ENCODE measurements at places on chromosomes 13 and 19.
A peak's percentile ranks its signal among the peaks of the same experiment; 100 is the strongest.

DNA sequence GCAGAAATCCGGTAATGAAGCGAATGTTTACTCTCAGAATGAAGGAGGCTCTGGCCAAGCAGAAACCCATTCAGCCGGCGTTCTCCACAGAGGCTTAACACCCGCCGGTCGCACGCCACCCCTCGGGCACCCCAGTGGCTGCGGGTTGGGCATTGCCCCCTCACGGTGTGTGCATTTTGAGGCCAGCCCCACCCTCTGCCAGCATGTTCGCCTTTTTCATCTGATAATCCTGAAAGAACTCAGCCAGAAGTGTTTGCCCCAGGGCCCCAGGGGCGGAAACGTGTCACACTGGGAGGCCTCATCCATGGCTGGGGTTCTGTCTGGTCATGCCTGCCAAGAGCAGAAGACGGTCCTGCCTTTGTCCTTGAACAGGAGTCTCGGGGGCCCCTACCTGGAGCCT is 34.2 kb downstream of the COMP start:
- no peak for DNase-seq

- DNase-seq: peak; percentile 40
Measured at GRCh38 chr13:45086484-45086883, 33.8 kb upstream of the GTF2F2 start.

GRCh38 chr19:611481-611868 is 21.8 kb downstream of the HCN2 start:
- peak; percentile 26 for DNase-seq

- no peak for DNase-seq
Measured at GRCh38 chr13:43171489-43171888, 148.1 kb downstream of the DNAJC15 start.

GRCh38 chr19:51693260-51693659 is at the start of gene SPACA6:
TSS of gene SPACA6 (plus strand) at chr19:51693330. CDS start at chr19:51693527, 197 bp downstream.
- DNase-seq: no peak

DNA sequence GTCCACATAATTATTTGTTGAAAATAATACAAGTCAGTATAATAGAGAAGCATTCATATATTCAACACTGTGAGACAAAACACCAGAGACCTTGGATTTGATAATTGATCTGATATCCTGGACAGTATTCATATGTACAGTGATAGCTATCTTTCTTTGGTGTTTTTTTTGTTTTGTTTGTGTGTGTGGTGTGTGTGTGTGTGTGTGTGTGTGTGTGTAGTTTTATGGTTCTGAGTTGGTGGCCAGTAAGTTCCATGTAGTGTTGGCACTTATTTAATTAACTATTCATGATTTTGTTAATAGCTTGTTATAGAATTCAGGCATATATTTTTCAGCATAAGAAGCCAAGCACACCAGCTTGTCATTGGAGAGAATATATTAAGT is 1.6 kb upstream of the ANGPTL6 start:
- DNase-seq: no peak

- no peak for DNase-seq
Measured at GRCh38 chr13:99326012-99326411, 18.8 kb upstream of the GPR183 start.

Measured in fibroblast of the conjunctiva (primary cell).